ENCODE measurements at places on chromosomes 2 and 18. TPM values are rescaled to one million over a fixed set of nuclear protein-coding genes. Genes with fewer than 3 reads are reported as not detected.

Gene NFU1
- total RNA-seq = 35.3 TPM

Gene NEU4
- 0.50 TPM for total RNA-seq

Gene RNU2-63P
- 17.9 TPM for total RNA-seq

Gene ADD2
- not detected for total RNA-seq

Gene SERPINB8
- 2.0 TPM for total RNA-seq

DNA sequence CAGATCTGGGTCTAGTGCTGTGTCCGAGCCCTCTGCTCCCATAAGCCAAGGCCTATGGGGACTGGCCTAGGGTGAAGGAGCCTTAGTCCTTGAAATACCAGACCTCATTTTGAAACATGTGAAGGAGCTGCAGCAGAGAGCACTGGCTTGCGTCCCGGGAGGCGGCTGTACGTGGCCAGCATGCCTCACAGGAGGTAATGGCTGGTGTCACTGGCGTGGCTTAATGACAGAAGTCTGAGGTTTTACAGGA is 72.7 kb upstream of the OTOS start:
- DNase-seq = no peak

DNA sequence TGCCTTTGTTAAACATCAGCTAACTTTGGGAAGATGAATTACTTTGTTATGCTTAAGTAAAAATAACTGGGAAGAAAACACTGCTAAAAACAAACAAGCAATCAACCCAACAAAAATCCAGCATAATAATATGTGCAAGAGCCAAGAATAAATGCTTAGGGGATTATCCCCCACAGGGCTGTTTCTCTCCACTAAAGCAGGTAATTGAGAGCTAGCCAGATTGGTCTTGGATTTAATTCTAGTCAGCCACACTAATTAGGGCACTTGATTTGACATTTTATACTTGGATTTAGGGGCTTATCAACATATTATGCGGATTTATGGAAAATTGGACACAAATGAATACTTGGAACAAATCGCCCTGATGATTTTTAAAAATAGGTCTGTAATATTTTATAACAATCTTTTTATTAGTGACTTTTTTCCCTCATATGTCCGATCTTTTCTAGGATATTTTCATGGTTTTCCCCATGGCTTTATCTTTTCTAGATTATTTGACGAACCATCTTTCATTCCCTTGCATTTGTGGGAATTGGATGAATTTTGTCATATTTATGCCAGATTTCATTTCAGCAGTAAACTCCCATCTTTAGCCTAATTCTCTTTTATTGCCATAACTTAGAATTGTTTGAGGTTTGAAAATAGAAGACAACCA is 199.1 kb upstream of the NXPH2 start:
- DNase-seq = no peak

GRCh38 chr2:165920748-165921147 is 32.8 kb downstream of the TTC21B start:
- DNase-seq = no peak

GRCh38 chr2:207750876-207751275 is 18.8 kb downstream of the FZD5 start:
- DNase-seq = no peak

DNA sequence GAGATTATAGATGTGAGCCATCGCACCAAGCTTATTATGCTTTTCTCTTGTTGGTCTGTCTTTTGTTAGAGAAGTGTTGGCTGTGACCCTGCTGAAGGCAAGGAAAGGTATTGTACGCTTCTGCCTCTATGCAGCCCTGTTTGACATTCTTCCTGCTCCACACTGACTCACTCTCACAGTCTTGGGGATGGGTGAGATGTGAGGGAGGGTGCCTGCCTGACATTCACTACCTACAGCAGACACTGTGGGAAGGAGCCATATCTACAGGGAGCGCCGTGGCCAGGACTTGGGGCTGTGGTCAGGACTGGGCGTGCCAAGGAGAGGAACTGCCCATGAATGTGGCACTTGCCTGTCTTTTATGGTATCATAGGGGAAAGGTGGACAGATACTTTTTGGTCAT is 43.9 kb upstream of the FHL2 start:
- DNase-seq = no peak

GRCh38 chr2:239312081-239312511 is 88.7 kb downstream of the HDAC4 start:
- DNase-seq = no peak

DNA sequence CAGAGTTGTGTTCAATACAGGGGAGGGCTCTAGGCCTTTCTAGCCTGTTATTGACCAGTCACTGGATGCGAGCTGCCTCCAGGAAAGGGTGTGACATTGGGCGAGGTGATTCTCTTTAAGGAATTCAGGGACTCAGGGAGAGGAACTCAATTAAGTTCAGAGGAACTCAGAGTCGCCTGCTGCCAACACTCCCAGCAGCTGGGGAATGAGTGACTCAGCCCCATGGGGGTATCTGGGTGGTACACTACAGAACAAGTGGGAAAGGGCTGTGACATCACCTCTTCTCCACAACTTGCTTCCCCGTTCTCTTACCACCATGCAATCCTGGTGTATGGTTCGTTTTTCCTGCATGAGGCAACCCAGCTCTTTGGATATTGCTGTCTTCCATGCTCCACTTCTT is 50.4 kb upstream of the CYRIA start:
- no peak for DNase-seq

DNA sequence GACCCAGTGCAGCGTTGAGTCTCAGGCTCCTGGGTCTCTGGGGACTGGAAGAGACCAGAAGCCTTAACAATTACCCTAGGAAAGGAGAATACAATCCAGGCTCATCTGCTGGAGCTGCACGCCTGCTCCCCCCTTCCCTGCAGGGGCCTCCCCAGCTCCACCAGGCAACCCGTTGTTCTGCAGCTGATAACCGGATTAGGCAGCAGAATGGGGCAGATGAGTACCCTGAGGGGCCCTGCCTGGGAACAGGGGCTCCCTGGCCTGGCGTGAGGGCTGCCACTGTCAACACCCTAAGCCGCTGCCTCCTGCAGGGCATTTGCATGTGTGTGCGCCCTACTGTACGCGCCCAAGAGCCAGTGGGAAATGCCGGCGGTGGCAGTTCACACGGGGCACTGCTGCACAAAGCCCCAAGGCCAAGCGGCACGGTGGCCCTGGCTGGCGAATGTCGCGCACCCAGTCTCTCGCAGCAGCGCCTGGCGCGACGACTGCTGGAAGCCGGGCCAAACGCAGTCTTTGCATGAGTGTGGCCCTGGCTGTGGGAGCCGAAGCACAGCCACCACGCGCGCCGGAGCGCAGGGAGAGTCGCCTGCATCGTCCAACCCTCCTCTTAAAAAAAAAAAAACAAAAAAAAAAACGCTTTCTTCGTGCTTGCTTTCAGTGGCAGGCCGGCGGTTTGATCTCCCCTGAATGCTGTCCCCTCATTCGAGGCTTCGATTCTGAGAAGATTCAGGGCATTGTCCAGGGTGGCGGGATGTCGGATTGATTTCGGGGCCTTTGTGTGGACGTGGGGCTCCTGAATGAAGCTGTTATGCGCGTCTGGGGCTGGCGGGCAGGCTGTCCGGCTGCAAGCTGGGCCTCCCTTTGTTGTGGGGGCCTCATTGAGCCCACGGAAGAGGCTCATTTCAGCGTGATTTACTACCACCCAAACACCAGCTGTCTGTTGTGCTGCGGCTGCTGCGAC is 63.8 kb downstream of the SETBP1 start:
- no peak for DNase-seq

DNA sequence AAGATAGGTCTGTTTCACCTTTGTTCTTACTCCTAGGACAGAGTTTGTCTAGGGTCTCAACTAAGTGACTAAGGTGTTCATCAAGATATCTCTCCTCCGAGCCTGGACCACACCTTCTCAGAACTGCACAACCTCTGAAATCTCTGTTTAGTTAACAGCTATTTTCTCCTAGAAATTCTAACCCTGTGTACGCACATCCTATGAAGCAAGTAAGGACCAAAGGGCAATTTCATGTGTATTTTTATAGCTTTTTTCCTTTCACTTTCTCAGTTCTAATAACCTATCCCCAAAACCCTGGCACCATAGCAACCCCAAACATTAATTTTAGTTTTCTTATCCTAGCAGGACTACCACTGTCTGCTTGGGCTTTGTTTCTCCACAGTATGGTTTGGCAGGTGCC is 59.1 kb downstream of the PTPN4 start:
- DNase-seq = no peak

GRCh38 chr18:30613467-30613801 is 429.1 kb downstream of the DSC3 start:
- DNase-seq = no peak

Data from OCI-LY7 (cell line).